ENCODE measurements at places on chromosomes 5 and 9.
A peak's percentile ranks its signal among the peaks of the same experiment; 100 is the strongest.

DNA sequence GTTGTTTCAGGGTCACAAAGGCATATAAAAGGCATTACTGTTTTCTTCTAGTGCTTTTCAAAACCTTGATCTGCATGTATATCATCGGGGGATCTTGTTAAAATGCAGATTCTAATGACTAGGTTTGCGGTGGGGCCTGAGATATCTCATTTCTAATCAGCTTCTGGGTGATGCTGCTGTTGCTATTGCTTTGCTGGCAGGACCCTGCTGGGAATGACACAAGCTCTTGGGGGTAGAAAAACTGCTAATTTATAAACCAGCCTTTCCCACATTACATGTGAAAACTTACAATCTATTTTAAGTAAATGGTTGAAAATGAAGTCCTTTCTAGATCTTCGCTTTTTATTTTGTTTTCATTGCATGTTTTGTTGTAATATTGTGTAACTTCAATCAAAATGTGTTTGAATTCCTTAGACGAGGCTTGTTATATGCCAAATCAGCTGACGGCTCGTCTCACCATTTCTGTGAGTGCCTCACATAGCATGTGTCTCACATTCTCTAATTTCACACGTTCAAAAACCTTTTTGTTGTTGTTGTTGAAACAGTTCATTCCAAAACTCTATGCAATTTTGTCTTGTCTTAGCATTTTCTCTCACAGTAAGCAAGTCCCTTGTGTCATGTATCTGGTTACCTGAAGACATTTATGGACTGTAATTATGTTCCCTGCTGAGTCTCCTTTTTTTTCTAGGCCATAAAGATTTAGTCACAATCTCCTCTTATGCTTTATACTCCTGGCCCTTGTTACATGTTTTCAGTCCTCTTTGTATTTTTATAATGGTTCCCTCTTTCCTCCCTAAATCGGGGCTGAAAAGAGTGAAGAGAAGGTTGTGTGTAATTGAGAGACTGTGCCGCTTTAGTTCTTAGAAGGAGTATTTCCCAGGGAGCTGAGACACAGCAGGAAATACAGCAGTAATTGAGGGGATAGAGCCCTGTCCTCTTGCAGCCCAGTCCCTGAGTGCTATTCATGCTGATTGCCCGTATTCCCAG is 521.0 kb upstream of the SEMA6A start:
- DNase-seq, result no peak

DNA sequence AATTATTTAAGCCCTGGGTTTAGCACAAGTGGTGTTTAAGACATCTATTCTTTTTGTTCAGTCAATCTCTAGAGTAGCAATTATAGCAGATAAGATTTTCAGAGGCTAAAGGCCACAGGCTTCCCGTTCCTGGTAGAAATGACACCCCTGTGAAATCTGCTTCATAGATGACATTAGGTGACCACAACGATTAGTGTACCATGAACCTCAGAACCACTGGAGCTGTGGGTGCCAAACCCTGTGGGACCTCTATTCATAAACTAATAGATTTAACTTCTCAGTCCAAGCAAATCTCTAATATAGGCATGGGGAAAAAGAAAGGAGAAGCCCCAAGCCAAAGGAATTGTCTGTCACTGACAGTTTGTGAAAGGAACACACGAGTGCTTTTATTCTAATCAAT is 207.4 kb downstream of the ARRDC3 start:
- DNase-seq, result no peak

DNA sequence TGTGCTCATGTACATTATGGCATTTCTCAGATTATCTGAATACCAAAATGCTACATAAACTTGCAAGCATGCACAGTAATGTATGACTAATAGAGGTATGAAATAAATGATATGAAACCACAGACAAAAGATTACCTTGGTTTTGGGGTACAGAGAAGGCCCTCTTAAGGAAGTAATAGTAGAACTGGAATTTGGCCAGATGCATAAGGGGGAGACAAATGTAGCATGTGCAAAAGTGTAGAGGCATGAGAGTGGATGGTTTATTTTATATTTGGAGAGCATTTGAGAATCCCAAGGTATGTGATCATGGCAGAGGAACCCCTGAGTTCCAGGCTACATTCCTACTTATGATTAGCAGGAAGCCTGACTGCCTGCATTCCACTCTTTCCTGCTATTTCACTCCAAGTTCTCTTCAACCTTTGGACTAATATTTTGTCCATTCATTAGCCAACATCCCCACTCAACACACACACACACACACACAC is 74.2 kb downstream of the MAMDC2 start:
- DNase-seq, result no peak

DNA sequence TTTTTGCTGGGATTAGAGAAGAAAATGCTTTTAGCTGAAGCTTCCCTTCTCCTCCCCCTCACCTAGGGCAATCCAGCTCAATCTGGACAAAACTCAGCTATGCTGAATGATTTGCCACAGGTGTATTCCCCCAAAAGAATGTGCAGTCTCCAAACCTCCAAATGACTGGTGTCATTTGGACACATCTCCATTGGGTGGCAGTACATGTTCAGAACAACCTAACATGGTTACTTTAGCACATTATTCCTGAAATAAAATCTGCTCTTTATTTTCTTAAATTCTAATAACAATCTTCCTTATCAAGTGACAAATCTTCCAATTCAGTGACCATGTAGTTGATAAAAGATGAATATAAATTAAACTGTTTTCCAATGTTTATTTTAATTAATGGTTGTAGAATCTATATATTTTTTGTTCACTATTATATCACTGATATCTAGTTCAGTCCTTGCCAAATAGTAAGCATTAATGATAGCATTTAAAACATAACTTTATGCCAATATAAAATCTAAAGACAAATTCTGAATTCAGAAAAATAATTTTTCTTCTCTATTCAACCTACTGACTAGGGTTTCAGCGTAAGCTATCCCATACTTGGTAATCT is 61.3 kb upstream of the MOCS2 start:
- peak; percentile 32 for DNase-seq

DNA sequence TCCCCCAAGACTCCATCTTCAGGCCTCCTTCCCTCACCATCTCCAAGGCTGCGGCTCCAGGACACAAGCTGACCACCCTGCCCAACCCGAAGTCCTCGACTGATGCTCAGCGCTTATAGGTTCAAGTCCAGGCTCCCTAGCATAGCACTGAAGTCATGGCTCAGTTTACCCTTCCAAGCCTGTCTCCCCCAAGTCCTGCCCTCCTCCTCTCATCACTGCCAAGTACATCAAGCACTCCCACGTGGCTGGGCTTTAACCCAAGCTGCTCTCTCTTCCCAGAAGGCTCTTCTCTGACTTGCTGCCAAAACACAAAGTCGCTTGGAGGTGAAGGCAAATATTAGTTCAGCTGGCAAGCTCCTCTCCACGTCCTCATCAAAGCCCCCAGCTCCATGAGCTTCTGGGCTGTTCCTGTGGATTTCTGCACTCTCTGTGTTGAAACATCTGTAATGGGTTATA is 22.1 kb upstream of the MARCHF6 start:
- no peak for DNase-seq

DNA sequence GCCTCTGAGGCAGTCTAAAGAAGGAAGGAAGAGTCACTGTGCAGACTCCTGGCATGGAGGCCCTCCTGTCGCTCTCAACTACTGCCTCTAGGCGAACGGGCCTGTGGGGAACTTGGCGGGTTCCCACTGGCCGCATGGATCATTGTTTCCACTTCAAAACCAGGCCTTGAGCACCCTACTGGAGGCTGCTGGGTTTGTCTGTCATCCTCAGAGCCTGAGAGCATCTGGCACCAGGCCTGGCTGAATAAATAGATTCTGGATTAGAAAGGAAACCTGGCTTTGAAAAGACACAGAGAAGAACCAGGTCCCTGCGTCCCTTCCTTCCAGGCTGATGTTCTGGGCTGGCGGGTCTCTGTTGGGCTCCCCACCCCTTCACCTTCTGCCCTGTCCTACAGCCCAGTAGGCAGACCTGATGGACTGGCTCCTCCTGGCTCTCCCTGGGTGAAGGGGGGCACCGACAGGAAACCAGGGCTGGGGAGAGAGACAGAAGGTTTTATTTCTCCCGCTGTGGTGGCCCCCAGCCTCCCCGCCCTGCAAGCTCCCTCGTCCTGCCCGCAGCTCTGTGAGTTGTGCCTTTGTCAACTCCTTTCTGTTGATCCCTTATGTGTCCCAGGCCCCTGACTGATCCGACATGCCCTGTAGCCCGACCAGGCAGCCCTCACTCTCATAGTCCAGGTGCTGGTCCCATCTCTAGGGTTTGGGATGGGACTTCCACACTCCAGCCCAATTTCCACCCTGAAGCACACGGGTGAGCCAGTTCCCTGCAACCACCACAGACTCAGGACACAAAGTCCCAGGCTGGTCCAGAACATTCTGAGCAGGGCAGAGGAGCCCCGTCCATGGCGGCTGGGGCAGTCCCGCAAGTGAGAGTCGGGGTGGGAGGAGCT is 50.1 kb downstream of the ADAMTS2 start:
- peak; percentile 64 for DNase-seq

- peak; percentile 71 for DNase-seq
These were observed 472.1 kb upstream of the TNC start for GRCh38 chr9:115590011-115590410.

DNA sequence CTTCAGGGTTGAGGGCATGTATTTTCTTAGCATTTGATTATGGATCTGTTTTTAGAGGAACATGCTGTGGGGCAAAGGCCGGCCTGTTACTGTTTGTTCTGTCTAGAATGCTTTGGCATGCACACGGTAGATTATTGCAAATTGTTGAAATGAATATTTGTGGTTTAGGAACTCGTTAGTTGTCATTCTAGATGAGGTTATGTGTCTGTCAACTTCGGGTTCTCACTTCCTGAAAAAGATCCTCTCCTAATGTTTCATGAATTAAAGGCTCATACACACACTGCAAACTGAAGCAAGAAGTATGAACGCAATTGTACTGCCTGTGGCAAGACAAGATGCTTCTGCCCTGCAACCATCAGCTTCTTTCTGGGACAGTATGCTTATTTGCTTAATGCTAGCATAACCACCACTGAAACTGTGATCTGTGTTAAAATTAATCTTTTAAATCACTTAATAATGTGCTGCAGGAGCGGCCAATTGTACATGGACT is 99.6 kb downstream of the BASP1 start:
- DNase-seq, result no peak

GRCh38 chr5:68817632-68818031 is 276.2 kb upstream of the SLC30A5 start:
- DNase-seq, result no peak

- DNase-seq, result no peak
These were observed 41.5 kb downstream of the C5orf22 start for GRCh38 chr5:31573494-31574142.

DNA sequence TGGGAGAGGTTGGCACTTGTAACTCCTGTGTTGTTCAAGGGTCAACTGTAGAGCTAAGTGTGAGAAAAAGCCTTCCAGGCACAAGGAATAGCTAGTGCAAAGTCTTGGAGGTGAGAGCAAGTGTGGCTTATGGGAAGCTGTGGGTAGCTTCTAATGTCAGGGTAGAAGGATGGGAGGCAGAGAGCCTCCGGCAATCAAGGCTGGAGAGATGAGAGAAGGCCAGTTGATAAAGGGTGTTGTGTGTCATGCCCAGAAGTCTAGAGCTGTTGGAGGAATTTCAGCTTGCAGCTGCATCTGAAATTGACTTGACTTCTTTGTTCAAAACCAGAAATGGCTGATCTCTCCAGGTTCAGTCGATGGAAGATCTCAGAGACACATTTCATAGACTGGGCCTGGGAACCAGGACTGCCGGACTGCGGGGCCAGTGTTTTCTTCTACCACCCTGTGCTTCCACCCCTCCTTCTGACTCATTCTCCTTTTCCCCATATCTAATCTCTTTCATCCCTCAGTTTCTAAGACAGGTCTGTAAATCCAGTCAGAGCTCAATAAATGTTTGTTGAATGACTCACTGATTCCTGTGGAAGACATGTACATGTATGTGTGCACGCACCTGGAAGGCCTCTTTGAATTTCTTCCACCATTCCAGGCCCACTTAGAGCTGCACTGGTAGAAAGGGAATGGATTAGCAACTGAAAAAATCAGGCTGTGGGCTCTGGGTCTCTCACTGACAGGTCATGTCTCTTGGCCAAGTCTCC is 67.8 kb upstream of the KLF4 start:
- DNase-seq, result no peak

DNA sequence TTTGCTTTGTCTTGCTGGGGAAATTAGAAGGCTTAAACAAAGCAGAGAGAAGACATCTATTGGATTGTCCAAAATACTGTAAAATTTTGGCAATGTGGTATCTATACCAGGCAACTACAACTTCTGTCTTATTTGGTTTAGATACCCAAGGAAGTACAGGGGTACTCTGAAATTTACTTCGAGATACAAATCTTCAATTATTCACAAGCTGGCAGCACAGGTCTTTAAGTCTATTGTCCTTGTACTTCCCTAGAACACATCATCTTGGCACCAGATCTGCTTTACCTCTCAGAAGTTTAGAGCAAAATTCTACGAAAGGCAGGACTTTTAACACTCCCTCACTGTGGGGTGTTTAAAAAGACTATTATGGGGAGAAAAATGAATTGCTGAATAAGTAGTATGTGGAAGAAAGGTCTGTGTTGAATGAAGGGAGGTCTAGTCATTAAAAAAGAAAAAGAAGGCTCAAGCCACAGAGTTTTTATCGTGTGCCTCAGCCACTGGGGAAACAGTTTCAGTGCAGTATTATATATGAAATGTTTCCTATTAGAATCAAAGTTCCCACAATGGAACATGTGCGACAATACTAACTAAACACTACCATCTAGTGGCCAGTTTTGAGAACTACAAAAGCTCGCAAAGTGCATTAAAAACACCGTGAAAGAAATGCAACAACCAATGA is 93.7 kb downstream of the PDE4D start:
- DNase-seq, result peak; percentile 33

DNA sequence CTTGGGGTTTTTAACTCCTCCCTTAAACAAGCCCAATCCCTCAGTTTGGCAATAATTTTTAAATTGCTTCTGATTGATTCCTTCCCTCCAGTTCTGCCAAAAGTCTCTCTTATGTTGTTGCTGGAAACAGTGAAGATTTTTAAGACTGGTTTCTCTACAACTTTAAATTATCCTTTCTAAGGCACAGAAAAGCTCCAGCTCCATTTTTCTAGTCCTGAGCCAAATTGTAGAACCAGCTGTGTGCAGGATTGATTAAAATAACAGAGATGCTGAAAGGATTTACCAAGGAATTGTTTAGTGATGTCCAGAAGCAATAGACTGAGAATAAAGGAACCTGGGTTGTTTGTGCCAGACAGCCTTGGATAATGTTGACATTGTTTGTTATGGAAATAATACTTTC is 111.3 kb downstream of the NUDT12 start:
- DNase-seq, result no peak

DNA sequence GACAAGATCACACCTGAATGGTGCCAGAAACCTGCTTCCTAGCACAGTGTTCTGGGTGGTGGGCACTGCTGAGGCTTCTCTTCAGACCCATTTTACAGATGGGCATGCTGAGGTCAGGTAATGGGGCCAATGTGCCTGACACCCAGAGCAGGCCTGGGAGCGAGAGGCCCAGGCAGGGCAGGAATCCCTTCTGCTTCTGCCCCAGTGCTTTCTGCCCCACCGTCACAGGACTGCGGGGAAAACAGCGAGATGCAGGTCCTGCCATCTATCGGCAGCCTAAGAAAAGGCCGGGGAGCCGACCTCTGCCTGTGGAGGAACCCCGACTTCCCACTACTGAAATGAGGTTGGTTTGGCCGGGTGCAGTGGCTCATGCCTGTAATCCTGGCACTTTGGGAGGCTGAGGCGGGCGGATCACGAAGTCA is 22.8 kb upstream of the RNU6ATAC start:
- no peak for DNase-seq

- no peak for DNase-seq
These were observed 706.7 kb upstream of the PTPRD start for GRCh38 chr9:11319538-11319937.
